ENCODE measurements at places on chromosomes 4 and X.

- no peaks in the 10 kb centered on the region for H3K36me3 ChIP-seq
- no peak overlapping the region for H3K4me3 ChIP-seq
- H3K27me3 ChIP-seq, result peaks cover 2% of the 10 kb centered on the region
- no peak for DNase-seq
- H3K27ac ChIP-seq, result no peak overlapping the region
These were observed 10.4 kb downstream of the CASK start for GRCh38 chrX:41912923-41913322.

- H3K36me3 ChIP-seq, result no peaks in the 10 kb centered on the region
- H3K27me3 ChIP-seq, result no peaks in the 10 kb centered on the region
- no peak overlapping the region for H3K27ac ChIP-seq
- DNase-seq, result no peak
- H3K4me1 ChIP-seq, result peaks cover 15% of the 10 kb centered on the region
These were observed 304.7 kb upstream of the TAPT1 start for GRCh38 chr4:16530688-16531635.

DNA sequence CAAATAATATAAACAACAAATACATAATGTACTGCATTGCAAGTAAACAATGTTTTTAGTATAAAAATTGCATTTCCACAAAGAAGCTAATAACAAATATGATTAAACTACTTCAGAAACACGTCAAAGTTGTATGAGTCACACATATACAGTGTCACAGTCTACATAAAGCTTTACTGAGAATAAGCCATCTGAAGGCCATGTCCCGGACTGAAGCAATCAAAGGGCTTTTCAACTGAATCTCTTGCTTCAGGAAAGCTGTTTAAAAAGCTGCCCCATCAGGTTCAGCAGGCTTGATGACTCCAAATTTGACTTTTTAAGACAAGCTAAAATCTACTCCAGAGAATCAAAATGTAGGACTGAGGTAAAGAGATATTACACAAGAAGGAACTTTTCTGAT is 1476.8 kb downstream of the ADGRL3 start:
- H3K27ac ChIP-seq, result no peak overlapping the region
- H3K36me3 ChIP-seq, result no peaks in the 10 kb centered on the region
- no peaks in the 10 kb centered on the region for H3K27me3 ChIP-seq
- DNase-seq, result no peak
- no peaks in the 10 kb centered on the region for H3K4me1 ChIP-seq
- no peak overlapping the region for H3K4me3 ChIP-seq

DNA sequence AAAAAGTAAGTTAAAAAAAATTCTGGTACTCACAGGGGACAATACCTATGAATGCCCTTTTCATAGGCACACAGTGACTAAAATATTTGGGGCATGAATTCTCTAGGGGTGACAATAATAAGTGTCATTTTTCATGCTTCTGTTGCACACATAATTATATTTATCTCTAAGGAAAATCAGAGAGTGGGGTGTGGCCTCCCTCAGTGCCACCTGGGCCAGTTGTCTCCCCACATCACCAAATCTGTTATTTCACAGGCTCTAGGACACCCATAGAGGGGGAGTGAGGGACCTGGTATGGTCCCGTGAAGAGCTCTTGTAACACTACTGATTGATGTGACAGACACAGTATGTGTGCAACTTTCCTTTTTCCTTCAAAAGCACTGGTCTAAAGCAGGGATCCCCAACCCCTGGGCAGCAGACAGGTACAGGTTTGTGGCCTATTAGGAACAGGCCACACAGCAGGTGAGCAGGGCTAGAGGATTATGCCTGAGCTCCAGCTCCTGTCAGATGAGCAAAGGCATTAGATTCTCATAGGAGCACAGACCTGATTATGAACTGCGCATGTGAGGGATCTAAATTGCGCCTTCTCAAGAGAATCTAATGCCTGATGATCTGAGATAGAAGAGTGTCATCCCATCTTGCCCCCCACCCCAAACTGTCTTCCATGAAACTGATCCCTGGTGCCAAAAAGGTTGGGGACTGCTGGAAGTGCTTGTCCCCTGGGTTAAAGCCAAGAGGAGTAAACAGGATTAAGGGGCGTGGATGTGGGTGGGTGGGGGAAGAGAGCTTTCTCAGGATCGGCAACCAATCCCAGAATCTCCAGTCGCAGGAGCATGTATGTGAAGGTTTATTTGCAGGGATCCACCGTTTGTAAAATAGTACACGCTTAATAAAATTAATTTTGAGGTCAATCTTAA is 856 bp downstream of the SLC9B1 start:
- H3K4me3 ChIP-seq, result peak overlapping the region; percentile 56
- peak overlapping the region; percentile 89 for H3K27ac ChIP-seq
- H3K27me3 ChIP-seq, result no peaks in the 10 kb centered on the region
- peaks cover 4% of the 10 kb centered on the region for H3K4me1 ChIP-seq

DNA sequence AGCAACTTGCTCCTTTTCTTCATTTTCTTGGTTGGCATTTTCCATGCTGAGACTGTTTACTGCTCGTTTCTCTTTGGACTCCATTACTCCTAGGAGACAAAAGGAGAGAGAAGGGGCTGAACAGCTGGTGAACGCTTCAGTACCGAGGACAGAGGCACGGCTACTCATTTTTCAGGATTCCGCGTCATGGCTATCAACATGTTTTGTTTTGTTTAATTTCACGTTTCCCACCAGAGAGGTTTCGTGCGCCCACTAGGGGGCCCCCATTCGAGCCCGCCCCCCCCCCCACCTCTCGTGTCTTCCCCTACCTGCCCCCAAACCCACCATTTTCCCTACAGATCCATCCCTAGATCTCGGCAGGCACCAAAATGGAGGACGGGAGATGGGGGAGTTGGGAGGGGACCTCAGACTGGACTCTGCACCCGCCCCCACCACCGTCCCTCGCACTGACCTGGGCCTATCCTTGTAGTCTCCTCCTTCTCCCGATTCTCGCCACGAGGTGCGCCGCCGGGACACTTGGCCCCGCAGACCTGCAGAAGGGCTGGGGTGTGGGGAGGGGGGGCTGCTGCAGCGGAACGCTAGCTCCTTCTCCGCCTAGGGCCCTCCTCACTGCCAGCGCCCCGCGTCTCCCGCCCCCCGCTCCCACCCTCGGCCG is 653 bp downstream of the BEX1 start:
- peak; percentile 53 for DNase-seq
- H3K4me1 ChIP-seq, result no peaks in the 10 kb centered on the region
- H3K27me3 ChIP-seq, result no peaks in the 10 kb centered on the region
- H3K36me3 ChIP-seq, result no peaks in the 10 kb centered on the region

DNA sequence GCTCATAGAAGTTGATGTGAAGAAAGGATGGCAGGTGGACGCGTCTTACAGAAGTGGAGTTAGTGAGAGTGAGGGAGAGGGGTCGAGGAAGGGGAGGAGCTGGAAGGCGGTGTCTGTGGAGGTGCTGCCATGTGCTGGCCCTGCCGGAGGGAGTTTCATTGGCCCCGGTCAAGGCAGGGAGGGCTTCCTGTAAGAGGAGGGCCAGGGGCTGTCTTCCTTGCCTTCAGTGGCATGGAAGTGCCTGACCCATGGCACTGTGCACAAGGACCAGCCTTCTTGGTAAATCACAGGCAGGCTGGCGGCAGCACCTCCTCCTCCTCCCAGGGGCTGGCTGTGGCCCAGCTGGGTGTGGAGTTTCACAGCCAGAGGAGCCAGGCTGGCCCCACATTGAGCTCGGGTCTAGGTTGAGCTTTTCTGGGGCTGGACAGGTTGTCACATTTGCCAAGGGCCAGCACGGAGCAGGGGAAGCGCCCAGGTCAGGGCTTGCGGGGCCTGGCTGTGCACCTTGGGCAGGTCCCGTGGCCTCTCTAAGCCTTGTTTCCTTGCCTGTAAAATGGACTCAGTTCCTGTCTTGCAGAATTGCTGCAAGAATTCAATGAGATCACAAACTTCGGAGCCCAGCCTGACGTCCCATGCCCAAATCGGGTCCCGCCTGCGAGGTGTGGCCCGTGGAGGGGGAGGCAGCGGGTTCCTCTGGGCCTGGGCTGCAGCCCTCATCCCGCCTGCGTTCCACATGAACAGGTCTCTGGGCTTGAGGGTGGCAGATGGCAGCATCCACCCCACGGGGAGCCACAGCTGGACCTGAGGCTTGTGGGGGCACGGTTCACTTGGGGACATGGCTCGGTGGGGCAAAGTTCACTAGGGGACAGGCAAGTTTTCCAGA is 7.0 kb downstream of the HTRA3 start:
- H3K27ac ChIP-seq, result no peak overlapping the region
- DNase-seq, result peak; percentile 30
- no peak overlapping the region for H3K4me3 ChIP-seq

- no peak overlapping the region for H3K4me3 ChIP-seq
- no peak overlapping the region for H3K27ac ChIP-seq
- no peak for DNase-seq
- no peaks in the 10 kb centered on the region for H3K36me3 ChIP-seq
- peaks cover 26% of the 10 kb centered on the region for H3K4me1 ChIP-seq
- H3K27me3 ChIP-seq, result no peaks in the 10 kb centered on the region
These were observed 4.8 kb downstream of the SH3BP2 start for GRCh38 chr4:2797545-2798305.

GRCh38 chrX:51896626-51897025 is 3.2 kb downstream of the MAGED1 start:
- no peaks in the 10 kb centered on the region for H3K27me3 ChIP-seq
- H3K4me3 ChIP-seq, result no peak overlapping the region
- peaks cover 59% of the 10 kb centered on the region for H3K36me3 ChIP-seq
- no peak overlapping the region for H3K27ac ChIP-seq
- DNase-seq, result no peak

GRCh38 chr4:25953740-25954139 is 39.7 kb downstream of the SMIM20 start:
- H3K27ac ChIP-seq, result no peak overlapping the region
- H3K36me3 ChIP-seq, result no peaks in the 10 kb centered on the region
- H3K4me1 ChIP-seq, result no peaks in the 10 kb centered on the region
- no peaks in the 10 kb centered on the region for H3K27me3 ChIP-seq
- no peak for DNase-seq

GRCh38 chrX:122272011-122272410 is 912.1 kb upstream of the GRIA3 start:
- no peaks in the 10 kb centered on the region for H3K27me3 ChIP-seq
- DNase-seq, result no peak
- H3K4me3 ChIP-seq, result no peak overlapping the region
- no peaks in the 10 kb centered on the region for H3K36me3 ChIP-seq
- H3K27ac ChIP-seq, result no peak overlapping the region

GRCh38 chrX:130340271-130340670 is 552 bp downstream of the SLC25A14 start:
- H3K27me3 ChIP-seq, result no peaks in the 10 kb centered on the region
- no peaks in the 10 kb centered on the region for H3K4me1 ChIP-seq
- H3K36me3 ChIP-seq, result no peaks in the 10 kb centered on the region
- H3K4me3 ChIP-seq, result peak overlapping the region; percentile 69
- peak overlapping the region; percentile 78 for H3K27ac ChIP-seq

DNA sequence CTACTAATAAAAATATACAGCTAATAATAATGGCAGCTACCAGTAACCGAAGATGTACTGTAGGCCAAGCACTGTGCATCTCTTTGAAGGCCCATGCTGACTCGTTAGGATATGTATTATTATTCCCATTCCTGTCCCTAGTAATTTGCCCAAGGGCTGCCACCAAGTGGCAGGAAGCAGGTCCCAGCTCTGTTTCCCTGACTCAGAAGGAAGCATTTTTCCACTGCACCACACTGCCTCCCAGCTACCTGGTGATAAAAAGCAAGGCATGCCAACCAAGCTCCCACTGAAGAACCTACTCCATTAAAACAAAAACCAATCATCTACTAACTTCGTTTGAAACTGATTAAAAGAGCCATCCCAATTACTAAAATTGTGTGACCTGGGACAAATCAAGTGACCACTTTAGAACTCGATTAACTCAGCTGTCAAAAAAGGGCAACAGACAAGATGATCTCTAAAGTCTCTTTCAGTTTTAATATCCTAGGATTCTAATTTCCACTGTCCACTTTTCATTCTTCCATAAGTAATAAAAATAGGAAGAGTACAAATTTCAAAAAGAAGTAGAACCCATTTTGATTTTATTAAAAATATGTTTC is 24.3 kb upstream of the PGM2 start:
- H3K4me1 ChIP-seq, result no peaks in the 10 kb centered on the region
- no peaks in the 10 kb centered on the region for H3K36me3 ChIP-seq
- no peaks in the 10 kb centered on the region for H3K27me3 ChIP-seq
- H3K27ac ChIP-seq, result no peak overlapping the region
- DNase-seq, result peak; percentile 71
- no peak overlapping the region for H3K4me3 ChIP-seq

DNA sequence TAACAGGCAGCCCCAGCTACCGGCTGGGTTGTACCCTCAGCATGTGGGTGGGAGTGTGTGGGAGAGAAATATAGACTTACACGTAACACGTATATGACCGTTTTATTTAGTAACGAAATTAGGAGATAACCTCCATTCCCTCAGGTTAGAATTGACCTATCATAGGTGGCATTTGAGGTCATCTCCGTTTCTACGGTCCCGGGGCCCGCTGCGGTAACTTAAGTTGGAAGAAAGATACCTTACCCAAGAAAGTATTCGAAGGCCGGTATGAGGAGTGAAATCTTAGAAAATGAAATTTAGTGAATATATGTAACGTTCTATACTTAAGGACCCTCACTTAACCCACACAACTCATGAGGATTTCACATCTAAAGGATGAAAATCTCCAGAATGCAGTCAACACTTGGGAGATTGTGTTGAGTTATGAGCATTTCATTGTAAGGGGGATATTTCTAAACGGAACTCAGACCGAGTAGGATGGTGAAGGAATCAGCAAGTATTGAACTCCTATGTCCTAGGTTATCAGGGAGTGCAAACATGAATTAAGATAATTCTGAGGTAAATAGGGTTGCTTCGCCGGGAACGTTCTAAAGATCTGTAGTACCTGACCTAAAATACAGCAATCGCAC is 891 bp downstream of the CISD2 start:
- peak overlapping the region; percentile 96 for H3K27ac ChIP-seq
- no peaks in the 10 kb centered on the region for H3K36me3 ChIP-seq
- DNase-seq, result no peak
- peaks cover 20% of the 10 kb centered on the region for H3K4me1 ChIP-seq

DNA sequence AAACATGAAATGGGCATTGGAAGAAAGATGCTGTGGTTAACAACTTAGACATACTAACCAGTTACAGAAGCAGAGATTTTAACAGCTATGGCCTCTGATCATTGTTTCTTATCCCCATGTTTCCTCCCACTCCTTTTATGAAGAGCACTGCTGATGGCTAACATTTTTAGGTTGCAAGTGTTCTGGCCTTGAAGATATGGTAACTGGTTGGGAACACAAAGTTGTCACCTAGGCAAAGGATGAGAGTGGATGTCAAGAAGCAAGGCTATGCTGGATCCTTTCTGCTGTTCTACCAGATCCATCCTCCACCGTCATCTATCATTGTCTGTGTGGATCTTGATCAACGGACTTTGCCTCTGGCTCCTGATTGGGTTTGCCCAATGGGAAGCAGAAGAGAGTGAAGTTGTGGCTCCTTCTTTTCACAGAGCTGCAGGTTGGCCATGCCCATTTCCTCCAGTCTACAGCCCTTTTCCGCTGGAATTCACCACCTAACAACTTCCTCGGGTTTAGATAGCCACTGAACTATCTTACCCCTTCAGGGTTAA is 48.9 kb upstream of the SPP1 start:
- no peak overlapping the region for H3K4me3 ChIP-seq
- DNase-seq, result no peak
- H3K27ac ChIP-seq, result no peak overlapping the region
- no peaks in the 10 kb centered on the region for H3K36me3 ChIP-seq

Data from A673 (cell line).